Activated CD4-positive, alpha-beta T cell treated with anti-CD3 and anti-CD28 coated beads, Interleukin-2, amount 10 ng/mL, durations not matched to agents 7 days and 5 days (primary cell): ENCODE measurements at places on chromosomes 1 and 21. TPM values are rescaled to one million over a fixed set of nuclear protein-coding genes. Genes with fewer than 3 reads are reported as not detected.

DNA sequence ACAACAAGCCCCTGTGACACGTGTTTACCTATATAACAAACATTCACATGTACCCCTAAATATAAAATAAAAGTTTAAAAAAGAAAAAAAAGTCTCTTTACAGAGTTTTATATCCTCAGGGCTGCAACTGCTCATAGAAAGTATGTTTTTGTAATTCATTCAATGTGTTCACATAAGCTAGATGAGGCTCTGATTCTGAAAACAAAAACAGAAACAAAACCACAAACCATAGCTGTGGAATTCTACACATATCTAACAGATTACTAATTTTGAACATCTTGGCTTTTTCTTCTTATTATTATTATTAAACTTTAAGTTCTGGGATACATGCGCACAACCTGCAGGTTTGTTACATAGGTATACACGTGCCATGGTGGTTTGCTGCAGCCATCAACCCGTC lies 579.6 kb upstream of the ZRANB2 start:
- DNase-seq, result no peak

DNA sequence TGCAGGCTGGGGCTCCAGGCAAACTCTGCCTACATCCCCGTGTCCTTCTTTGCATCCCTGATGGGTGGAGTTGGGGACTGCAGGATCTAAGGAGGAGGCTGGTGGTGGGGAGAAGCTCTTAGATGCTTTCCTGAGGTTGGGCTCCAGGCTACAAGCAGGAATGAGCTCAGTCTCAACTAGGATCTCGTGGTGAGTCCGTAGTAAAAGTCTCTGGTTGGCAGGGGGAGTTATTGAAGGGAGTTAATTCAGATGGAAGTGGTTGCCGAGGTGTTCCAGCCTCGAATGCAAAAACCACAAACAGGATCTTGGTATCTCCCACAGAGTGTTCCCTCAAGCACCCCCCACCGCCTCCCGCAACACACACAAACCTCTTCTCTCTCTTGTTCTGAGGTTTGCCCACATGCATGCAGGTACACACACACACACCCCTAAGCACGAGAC lies 35.0 kb downstream of the TMCC2 start:
- no peak for DNase-seq

- DNase-seq, result no peak
These were observed 27.8 kb upstream of the CCSAP start for GRCh38 chr1:229370601-229371021.

- no peak for DNase-seq
These were observed 58.7 kb downstream of the RABGAP1L start for GRCh38 chr1:174217787-174218574.

DNA sequence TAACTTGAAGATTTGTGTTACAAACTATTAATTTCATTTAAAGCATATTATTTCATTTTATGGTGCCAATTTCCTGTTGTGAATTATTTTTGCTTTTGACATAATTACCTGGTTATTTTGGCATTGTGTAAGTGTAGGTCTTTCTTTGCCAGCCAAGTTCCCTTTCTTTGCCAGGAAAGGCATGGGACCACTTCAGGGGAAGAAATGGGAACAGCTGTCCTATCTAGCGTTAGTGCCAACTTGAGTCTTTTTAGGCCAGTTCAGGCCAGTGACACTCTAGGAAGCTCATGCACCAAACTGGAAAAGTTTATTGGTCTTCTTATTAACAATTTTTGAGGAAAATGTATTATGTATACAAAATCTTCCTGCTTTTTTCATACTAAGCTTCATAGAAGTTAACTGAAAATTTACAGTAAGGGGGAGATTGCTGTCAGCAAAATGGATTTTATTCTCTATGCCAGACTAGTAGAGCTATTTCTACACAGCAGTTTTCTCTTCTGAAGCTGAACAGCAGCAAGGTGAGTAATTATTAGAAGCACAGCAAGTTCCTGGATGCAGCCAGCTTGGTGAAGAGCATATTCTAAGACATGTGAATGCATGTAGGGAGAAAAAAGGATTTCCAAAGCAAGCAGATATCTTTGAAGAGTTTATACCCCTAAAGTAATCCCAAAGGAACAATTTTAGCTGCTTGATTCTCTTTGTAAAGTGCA lies 914.6 kb upstream of the ADGRL4 start:
- no peak for DNase-seq

The CLCA1 gene
- not detected for total RNA-seq

GRCh38 chr1:193569096-193569982 lies 382.9 kb upstream of the B3GALT2 start:
- DNase-seq, result peak; percentile 18

GRCh38 chr1:65820983-65821382 lies 28.3 kb downstream of the PDE4B start:
- DNase-seq, result no peak

- DNase-seq, result no peak
These were observed 228.4 kb downstream of the ATG4C start for GRCh38 chr1:63012339-63012738.
